ENCODE measurements at places on chromosomes 2 and 18. TPM values are rescaled to one million over a fixed set of nuclear protein-coding genes. Genes with fewer than 3 reads are reported as not detected.

Gene TCF4
- total RNA-seq: 63.3 TPM

Gene DYSF
- total RNA-seq: 0.65 TPM

Gene NEU4
- total RNA-seq: not detected

Gene CTAGE1
- not detected for total RNA-seq

Gene INPP5D
- 0.46 TPM for total RNA-seq

Gene FOSL2
- 59.2 TPM for total RNA-seq

Gene TSN
- 30.9 TPM for total RNA-seq

Gene CNTNAP5
- not detected for total RNA-seq

Gene LHCGR
- not detected for total RNA-seq

Gene ACMSD
- under 0.01 TPM for total RNA-seq

Gene TUBA3E
- total RNA-seq: not detected

Gene CELF4
- total RNA-seq: not detected

Gene PIEZO2
- total RNA-seq: 97.7 TPM

Gene VIL1
- not detected for total RNA-seq

Gene GLI2
- total RNA-seq: 11.3 TPM

Gene TSPYL6
- not detected for total RNA-seq

Gene SULT1C2
- total RNA-seq: 0.83 TPM

Gene KLHL14
- total RNA-seq: not detected

Gene MYO7B
- not detected for total RNA-seq

Gene TNS1
- total RNA-seq: 74.4 TPM

Gene ABHD1
- not detected for total RNA-seq

Gene LRRC30
- not detected for total RNA-seq

Gene GPR45
- total RNA-seq: not detected

Gene CFAP221
- total RNA-seq: not detected

Gene UNC80
- not detected for total RNA-seq

Gene ARHGAP28
- 10.5 TPM for total RNA-seq

Gene TXNDC2
- total RNA-seq: under 0.01 TPM

Gene SIX2
- under 0.01 TPM for total RNA-seq

Gene GATA6
- 28.6 TPM for total RNA-seq

Gene DSG4
- not detected for total RNA-seq

Gene BMP10
- total RNA-seq: not detected

Gene AQP12A
- not detected for total RNA-seq

Gene SLC35G4
- total RNA-seq: not detected

Gene SPATA3
- not detected for total RNA-seq

Measured in smooth muscle cell of bladder (primary cell).